ENCODE measurements at places on chromosomes 16 and 17. TPM values are rescaled to one million over a fixed set of nuclear protein-coding genes. Genes with fewer than 3 reads are reported as not detected.
A peak's percentile ranks its signal among the peaks of the same experiment; 100 is the strongest.

Gene ENKD1
- 23.3 TPM for total RNA-seq

Gene CDRT15
- total RNA-seq, result not detected

- H3K27ac ChIP-seq, result peak overlapping the region; percentile 71
- no peaks in the 10 kb centered on the region for H3K27me3 ChIP-seq
- no peak for DNase-seq
- peaks cover 5% of the 10 kb centered on the region for H3K4me1 ChIP-seq
- no peak overlapping the region for H3K4me3 ChIP-seq
These were observed 62.9 kb downstream of the PRMT7 start for GRCh38 chr16:68373528-68374245.

- no peaks in the 10 kb centered on the region for H3K4me1 ChIP-seq
- no peak overlapping the region for H3K27ac ChIP-seq
- DNase-seq, result no peak
These were observed 204.4 kb downstream of the IRF8 start for GRCh38 chr16:86103320-86103719.

DNA sequence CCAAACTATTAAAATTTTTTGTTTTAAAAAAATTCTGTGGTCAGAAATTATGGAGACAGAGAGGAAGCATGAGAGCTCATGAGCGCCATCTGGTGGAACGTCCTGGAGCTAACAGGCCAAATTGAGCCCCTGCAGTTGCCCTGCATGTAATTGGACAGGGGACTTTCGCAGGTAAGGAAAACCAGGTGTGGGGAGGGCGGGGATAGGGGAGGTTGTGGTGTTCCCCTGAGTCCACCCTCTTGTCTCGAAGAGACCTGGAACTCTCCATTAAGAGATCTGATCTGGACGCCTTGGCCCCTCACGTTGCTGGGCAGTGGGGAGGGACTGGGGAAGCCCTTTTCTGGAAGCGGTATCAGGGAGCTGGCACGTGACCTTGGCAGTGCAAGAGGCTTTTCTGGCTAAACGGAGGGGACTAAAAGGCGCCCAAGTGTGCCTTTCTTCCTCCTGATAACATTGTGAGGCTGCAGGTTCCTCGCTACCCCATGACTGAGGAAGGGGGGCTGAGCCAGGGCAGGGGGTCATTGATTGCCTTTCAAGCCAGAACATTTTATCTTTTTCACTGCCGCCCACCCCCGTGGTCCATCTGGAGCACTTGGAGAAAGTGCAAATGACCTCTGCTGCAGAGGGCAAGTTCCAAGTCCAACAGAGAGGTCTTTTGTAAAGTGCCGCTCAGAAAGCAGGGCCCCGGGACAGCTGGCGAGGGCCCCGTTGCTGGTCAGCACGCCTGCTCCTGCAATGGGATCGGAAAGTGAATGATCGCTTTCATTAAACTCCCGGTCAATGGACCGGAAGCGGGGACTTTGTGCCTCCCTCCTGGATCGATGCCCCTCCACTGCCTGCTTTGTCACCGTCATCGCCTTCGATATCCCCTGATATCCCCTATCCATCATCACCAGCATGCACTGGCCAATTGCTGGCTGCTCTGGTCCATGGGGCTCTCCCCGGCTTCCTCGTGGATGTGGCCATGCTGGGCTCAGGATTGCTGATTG, 18.4 kb downstream of the PDILT start:
- H3K27me3 ChIP-seq, result peaks cover 5% of the 10 kb centered on the region
- peak; percentile 82 for DNase-seq
- H3K4me1 ChIP-seq, result peaks cover 45% of the 10 kb centered on the region
- H3K4me3 ChIP-seq, result peak overlapping the region; percentile 54
- peaks cover 3% of the 10 kb centered on the region for H3K36me3 ChIP-seq

- H3K36me3 ChIP-seq, result no peaks in the 10 kb centered on the region
- H3K4me1 ChIP-seq, result peaks cover 27% of the 10 kb centered on the region
- H3K27ac ChIP-seq, result no peak overlapping the region
- no peaks in the 10 kb centered on the region for H3K27me3 ChIP-seq
- no peak for DNase-seq
These were observed 7.2 kb downstream of the KRT38 start for GRCh38 chr17:41433586-41433985.

- no peak for DNase-seq
- peaks cover 3% of the 10 kb centered on the region for H3K27me3 ChIP-seq
- no peak overlapping the region for H3K27ac ChIP-seq
- no peak overlapping the region for H3K4me3 ChIP-seq
- no peaks in the 10 kb centered on the region for H3K36me3 ChIP-seq
- H3K4me1 ChIP-seq, result no peaks in the 10 kb centered on the region
These were observed 42.4 kb upstream of the ZNF629 start for GRCh38 chr16:30829130-30830071.

- no peaks in the 10 kb centered on the region for H3K27me3 ChIP-seq
- no peak overlapping the region for H3K27ac ChIP-seq
- no peak overlapping the region for H3K4me3 ChIP-seq
- peaks cover 4% of the 10 kb centered on the region for H3K36me3 ChIP-seq
- no peak for DNase-seq
These were observed 25.9 kb downstream of the GRIN2C start for GRCh38 chr17:74833501-74834377.

GRCh38 chr16:55138298-55138697, 185.7 kb upstream of the IRX6 start:
- no peak for DNase-seq
- no peaks in the 10 kb centered on the region for H3K36me3 ChIP-seq
- H3K4me1 ChIP-seq, result peaks cover 10% of the 10 kb centered on the region
